ENCODE measurements at places on chromosomes 5 and 9.

DNA sequence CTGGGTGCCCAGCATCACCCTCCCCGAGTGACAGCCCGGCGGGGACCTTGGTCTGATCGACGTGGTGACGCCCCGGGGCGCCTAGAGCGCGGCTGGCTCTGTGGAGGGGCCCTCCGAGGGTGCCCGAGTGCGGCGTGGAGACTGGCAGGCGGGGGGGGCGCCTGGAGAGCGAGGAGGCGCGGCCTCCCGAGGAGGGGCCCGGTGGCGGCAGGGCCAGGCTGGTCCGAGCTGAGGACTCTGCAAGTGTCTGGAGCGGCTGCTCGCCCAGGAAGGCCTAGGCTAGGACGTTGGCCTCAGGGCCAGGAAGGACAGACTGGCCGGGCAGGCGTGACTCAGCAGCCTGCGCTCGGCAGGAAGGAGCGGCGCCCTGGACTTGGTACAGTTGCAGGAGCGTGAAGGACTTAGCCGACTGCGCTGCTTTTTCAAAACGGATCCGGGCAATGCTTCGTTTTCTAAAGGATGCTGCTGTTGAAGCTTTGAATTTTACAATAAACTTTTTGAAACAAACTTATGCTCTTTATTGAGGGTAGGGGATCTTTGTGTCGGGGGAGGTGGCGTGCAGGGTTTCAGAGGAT lies 1.3 kb downstream of the GADD45G start:
- no peak for DNase-seq

DNA sequence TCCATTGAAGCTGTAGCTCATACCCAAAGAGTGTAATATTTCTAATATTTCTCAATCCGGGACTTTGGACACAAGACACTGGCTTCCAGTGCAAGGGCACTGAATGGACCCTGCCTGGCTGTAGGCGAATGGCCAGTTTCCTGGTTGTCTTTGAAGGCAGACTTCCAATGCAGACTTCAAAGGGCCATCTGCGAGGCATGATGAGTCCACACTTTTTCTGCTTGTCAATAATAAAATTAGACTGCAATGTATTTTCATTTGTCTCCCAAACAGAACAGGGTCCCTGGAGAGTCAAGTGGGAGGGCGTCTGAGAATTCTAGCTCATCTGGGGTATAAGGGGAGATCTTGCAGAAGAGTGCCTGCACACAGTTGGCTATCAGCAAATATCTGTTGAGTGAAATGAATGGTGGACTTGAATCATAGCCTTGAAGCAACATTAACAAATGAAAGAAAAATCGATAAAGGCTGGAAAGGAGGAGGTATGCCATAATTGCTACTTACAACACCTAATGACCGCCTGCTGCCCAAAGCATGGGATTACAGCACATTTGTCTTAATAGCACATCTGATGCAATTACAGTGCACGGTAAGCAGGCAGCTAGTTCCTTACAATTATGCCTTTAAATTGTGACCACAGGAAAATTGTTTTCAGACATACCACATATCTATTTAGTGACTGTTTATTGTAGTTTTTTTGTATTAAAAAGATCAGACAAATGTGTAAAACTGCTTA lies 137.5 kb downstream of the ARHGEF28 start:
- DNase-seq = no peak

DNA sequence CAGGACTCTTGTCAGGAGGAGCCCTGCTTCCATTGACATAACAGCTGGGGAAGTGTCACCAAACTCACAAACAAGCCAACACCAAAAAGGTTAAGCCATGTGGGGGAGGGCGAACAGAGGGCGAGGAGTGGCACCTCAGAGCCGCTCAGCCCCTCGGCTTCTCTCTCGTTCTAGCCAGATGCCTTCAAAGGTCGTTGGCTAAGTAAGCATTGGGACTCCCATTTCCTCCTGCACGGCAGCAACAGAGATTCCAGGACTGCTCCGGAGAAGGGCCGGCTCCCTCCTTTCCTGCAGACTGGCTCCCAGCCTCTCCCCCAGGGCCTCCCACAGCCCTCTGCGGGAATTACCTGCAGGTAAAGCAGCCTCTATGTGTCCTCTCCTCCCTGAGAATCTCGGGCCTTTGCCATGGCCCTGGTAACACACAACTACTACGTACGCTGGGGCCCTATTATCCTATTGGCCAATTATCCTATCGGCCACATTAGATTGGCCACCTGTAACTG lies 52.1 kb upstream of the RNU6ATAC start:
- DNase-seq = no peak

DNA sequence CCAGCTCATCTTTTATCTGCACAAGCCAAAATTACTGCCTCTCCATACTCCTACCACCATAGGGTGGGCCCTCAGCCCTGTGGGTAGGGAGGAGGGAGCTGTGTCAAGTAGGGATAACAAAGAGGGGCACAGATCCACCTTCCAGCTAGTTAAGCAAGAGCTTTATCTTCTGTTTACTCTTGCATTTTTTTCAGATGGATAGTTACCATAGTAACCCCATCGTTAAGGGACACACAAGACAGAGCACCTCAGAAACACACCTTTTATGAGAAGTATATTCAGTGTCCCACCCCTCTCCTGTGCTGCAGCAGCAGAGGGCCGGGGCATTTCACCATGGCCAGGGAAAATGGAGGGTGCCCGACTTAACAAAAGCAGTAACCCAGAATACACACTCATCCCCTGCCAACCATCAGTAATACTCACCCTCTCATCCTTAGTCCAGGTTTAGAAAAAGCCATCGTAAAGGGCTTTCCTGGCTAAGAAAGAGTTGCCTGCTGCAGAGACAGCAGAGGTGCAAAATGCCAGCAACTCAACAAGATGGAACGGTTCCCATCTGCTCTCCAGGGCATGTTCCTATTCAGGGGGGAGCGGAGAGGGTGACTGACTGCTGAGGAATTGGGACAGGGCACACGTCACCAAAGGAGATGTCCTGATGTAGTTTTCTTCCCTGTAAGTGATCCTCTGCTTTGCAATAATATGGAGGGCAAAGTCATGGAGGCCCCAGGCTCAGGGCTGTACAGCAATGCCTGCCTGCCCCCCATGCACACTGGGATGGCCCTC lies 25.1 kb downstream of the MACROH2A1 start:
- DNase-seq = no peak

DNA sequence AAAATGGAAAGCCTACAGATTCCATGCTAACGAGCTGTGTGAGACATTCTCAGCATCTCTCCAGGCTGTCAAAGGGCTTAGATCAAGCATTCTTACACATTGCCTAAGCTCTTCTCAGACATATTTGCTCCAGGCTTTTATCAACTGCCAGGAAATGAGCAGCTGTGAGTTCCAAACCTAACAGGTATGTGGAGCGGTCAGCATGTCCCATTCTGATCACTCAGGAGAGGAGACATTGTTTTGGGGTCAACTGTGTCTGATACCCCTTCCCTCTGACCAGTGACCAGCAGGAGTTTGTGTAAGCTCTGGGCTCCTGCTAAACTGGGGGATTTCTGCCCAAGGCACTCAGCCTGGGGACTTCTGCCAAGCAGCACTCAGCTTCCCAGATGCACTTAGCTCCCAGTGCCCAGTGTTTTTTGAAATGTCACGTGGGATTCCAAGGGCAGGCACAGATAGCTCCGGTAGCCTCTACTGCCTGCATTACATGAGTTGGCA lies 229.1 kb downstream of the SEC61B start:
- DNase-seq = no peak

DNA sequence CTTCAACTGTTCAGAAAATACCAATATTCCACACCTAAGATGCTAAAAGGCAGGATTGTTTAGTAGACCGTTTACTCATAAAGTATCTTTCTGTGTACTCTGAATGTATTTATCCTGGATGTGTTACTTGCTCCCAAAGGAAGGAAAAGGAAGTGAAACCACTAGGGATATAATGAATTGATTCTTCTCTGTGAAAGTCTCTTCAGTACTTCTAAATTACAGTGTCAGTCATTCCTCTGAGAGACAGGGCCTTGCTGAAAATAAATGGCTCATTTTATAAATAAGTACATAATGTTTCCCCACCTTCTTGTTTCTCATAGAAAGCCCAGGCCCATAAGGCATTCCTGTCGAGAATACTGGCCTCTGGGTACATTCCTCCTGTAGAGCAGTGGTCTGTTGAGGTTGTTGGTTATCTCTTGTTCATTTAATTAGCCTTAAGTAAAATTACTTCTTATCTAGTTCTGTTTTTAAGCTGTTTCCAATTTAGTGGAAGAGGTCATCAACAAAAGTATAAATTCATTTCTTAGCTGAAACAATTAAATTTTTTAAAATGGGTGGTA lies 1.6 kb downstream of the HAPLN1 start:
- DNase-seq = no peak

DNA sequence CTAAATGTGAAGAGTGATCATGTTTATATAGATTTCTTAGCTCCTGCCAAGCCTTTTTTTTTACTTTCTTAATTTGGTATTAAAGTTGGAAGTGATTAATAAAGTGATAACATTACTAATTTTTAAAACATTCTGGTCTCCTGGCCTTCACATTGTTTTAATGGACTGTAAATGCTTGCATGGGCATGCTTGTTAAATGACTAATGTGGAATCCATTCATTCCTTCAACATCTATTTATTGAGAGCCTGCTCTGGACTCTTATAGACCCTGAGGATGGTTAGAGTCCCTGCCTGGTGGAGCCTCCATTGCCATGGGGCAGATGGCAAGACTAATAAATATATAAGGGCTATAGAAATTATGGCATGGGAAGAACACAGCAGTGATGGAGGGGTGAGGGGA lies 103.5 kb downstream of the NTRK2 start:
- DNase-seq = no peak

DNA sequence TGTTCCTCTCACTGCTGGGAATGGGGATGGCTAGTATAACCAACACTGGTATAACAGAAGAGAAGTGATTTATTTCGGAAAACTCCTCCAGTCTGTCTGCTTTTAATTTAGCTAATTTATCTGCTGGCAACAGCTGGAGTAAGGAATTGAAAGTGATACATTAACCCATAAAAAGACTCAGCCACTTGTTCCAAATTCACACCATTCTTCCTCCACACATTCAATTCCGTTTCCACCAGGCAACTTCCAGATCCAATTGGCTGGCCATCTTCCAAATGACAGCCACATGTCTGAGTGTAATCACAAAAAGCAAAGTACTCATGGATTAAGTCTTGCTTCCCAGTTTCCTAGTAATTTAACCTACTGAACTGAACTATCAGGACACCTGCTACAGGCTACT lies 77.1 kb upstream of the RETREG1 start:
- no peak for DNase-seq
